ENCODE measurements at places on chromosomes 7 and 10.
A peak's percentile ranks its signal among the peaks of the same experiment; 100 is the strongest.

DNA sequence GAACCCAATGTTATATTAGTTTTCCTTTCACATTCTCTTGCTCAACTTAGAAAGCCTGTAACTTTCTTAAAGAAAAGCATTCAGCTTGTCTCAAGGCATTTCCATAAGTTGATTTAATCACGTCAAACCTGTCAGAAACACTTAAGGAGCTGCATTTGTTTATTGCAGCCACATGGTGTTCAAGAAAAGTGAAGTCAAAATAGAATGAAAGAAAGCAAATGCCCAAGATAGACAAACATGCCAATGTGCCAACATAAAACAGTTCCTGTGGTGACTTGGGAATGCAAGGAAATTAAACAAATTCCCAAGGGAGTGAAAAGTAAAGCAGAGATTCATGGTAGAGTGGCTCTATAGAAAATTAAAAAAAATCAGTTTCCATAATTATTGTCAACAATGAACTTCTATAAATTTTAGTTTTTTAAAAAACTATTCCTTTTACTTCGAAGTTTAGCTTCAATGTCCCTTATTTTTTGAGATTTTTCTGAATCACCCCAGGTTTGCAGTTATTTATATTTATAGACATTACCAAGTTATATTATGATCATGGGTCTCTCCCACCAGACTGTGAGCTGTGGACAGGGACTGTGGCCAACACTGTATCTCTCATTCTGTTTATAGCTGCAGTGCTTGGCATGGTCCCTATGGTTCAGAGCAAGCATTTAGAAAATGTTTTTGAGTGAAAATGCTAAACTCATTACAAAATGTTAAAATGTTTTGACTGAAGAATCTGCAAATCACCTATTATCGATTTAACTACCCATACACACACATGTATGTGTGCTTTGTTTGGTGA, 887.4 kb downstream of the REEP3 start:
- DNase-seq, result no peak

- DNase-seq, result no peak
Measured at GRCh38 chr7:148214101-148214500, 376.5 kb upstream of the C7orf33 start.

GRCh38 chr10:106836933-106837663, 327.4 kb downstream of the SORCS1 start:
- DNase-seq, result peak; percentile 53

DNA sequence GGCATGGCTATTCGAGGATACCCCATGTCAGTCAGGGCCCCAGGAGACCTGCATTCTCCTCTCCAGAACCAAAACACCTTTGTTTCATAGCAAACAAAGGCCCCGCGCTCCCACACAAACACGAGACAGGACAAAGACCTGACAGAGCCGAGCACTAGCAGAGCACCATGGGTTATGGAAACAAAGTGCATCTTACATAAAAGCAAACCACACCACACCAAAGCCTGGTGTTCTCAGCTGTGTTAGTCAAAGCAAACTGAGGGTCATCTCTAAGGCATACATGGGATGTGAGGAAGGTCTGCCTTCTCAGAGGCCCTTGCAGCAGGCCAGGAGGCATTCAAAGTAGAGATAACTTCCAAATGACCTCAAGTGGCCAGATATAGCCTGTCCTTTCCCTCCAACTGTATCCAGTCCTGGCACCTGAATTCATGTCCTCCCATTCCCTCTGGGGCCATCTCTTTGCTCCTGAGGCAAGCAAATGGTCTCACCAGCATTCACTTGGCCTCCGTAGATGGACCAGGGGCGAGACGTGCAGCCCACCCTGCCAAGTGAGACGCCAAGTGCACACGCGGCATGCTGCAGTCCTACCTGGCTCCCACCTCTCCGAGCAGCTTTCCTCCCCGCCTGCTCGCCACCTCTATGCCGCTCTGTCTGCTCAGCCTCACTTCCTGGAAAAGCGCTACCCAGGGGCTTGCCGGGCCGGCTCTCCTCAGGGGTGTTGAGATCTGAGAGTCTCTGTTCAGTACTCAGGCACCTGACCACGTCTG, 45.3 kb upstream of the PDLIM1 start:
- no peak for DNase-seq

DNA sequence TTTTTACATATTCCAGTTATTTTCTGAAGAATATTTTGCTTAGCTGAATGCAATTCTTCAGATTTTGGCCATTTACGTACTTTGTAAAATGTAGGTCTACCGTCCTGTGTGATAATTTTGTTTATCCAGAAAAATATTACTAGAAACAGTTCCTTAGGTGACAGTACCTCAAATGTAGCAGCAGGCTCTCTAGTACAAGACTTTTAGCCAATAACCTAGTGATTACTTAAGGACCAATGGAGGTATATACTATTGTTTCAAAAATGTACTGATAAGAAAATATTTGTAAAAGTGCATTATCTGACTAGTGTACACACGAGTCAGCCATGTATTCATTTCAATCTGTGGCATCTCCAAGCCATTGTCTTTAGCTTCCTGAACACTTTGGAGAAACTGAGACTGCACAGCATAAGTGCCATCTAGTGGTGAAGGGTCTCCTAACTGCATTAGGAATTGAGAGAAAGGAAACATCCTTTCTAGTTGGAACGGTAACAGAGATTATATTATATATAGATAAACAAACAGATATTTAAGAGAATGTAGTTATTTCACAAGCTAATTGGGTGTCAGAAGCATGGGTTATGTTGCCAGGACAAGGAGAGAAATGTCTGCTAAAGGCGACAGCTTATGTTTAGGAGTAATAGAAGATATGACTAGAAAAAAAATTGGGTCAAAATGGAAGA, 23.7 kb downstream of the RTKN2 start:
- peak; percentile 77 for DNase-seq

- DNase-seq, result no peak
Measured at GRCh38 chr7:50121286-50121685, 28.2 kb upstream of the ZPBP start.

DNA sequence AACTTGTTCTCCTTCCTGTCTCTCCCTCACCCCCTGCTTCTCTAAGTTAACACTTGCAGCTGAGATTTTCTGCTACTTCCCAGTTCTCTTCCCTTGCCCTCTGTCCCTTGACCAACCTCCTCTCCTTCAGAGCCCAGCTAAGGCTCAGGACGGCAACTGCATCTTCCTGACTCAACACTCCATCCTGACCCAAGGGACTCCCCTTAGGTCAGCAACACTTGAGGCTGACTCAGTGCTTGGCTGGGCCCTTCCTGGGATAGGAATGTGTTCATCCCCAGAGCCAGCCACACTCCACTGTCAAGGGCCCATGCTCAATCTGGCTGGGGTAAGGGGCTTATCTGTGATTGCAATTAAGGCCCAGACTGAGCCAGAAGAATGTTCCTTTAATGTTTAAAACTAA, 3.4 kb downstream of the CALHM2 start:
- DNase-seq, result peak; percentile 80

DNA sequence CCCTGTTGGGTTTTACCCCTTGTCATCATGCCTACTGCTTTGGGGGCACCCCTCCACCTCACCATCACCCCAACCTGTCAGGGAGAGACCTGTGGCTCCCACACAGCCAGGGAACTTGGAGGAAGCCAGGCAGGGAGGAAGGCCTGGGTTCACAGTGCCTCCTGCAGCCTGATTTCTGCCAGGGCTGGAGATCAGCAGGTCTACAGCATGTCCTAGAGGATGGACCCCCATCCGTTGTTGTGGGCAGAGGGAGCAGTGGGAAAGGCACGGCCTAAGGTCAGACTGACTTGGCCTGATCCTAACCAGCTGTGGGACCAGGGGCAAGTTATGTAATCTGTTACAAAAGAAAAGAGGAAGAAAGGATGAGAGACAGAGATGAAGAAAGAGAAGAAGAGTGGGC, 28.2 kb downstream of the ZCCHC24 start:
- DNase-seq, result no peak

Data from fibroblast of skin of right quadriceps (primary cell).